ENCODE measurements at places on chromosomes 11 and 22.

DNA sequence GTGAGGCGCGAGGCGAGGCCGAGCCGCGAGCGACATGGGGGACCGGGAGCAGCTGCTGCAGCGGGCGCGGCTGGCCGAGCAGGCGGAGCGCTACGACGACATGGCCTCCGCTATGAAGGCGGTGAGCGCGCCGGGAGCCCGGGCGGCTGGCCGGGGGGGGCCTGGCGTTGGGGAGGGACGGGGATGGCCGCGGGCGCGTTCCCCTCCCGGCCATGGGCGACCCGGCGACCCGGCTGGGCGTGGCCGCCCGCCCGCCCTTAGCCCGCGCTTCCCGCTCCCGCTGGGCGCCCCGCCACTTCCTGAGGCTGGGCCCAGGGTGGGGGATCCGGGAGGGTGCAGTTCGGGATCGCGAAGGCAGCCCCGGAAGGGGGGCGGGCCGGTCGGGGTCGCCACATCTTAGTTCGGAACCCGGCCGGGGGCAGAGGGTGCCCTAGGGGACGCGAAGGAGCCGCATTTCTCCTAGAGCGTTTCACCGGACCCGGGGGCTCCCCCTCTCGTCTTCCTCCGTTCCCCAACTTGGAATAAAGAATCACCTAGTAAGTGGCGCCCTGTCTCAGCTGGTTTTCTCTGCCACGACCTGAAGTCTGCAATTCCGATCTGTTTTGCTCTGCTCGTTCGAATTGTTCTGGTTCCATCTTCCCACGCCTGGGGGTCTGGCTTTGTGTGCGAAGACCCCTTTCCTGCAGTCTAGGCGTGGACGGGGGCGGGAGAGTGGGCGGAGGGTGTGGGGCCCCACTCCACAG is 536 bp downstream of the YWHAH start:
- peak; percentile 45 for DNase-seq

- DNase-seq = peak; percentile 68
Observed at GRCh38 chr22:25110846-25111578, 88.6 kb upstream of the CRYBB3 start.

DNA sequence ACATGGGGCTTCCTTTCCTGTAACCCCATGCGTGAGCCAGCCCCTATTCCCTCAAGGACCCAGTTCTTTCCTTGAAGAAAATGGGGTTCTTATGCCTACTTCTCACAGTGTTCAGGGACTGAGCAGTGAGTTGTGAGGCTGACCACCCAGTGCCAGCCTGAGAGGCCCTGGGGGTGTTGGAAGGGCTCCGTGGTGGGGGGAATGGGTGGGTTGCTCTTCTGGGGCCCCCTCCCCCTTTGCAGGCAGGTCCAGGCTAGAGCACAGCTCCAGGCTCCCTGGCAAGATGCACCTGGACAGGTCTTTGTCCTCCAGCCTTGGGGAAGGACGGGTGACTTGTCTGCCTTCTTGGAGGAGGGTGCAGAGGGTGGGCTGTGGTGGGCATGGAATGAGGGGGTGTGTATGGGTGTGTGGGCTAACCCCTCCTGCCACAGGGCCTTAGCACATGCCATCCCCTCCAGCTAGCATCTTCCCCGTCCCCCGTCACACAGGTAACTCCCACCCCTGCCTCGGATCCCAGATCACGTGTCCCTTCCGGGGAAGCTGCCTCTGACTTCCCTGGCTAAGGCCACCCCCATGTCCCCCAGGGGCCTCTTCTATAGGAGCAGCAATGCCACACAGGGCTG is 64.6 kb downstream of the MYEOV start:
- DNase-seq = no peak

DNA sequence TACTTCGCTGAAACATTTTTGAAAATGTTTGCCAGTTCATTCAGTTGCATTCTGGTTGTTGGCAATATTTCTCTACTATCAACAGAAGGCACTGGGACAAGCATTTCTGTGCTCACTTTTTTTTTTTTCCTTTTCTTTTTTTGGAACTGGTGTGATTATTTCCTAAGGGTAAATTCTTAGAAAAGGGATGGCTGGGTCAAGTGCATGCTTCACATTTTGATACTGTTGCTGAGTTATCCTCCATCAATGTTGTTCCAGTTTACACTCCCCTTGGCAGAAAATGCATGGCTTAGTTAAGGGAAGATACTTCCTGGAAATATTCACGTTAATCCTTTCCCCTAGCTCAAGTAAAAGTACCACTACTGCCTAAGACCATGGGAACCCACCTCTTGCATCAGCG is 81.8 kb downstream of the OSBP2 start:
- no peak for DNase-seq

GRCh38 chr11:109267293-109268095 is 154.5 kb upstream of the C11orf87 start:
- no peak for DNase-seq

- DNase-seq = peak; percentile 99
Observed at GRCh38 chr11:65354265-65355012, at the start of gene TIGD3. TIGD3 (plus strand) TSS chr11:65354751; CDS start chr11:65355809, 1,058 bp downstream.

GRCh38 chr22:22922954-22923319 is 35.3 kb downstream of the IGLL5 start:
- no peak for DNase-seq

DNA sequence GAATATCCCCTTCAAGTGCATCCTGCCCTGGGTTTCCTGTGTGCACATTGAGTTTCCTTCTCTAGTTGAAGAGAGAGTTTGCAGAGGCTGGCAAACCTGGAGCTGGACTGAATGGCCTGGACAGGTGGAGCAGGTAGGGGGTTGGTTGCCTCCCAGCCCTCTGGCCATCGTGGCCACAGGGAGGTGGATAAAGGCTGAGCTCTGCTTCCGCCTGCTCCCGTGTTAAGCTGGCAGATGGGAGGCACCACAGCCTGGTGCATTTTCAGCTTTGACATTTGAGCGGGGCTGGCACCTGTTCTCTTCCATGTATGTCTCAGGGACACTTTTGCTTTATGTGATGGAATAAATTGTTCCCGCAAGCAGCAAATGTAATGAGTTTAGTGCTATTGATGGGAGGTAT is 11.1 kb downstream of the MICAL2 start:
- DNase-seq = no peak

- DNase-seq = no peak
Observed at GRCh38 chr11:110305169-110306018, 9.0 kb upstream of the RDX start.

DNA sequence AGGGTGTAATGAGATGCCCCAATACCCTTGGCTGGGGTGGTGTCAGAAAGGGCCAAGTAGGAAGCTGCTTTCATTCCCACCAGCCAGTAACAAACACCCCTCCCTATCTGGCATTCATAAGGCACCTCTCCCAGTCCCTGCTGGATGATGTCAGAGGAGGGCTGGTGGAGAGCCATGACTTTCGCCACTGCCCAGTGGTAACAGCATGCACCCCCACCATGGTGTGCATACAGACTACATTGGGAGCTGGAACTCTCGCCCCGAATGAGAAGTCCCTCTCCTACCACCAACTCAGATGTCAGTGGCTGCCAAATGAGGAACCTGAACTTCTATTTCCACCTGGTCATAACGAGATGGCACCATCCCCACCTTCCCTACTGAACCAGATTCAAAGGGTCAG is 73.3 kb downstream of the SGSM3 start:
- no peak for DNase-seq

GRCh38 chr22:22886546-22886945 is 1.1 kb upstream of the IGLL5 start:
- no peak for DNase-seq

GRCh38 chr11:11449327-11449726 is 96.3 kb upstream of the CSNK2A3 start:
- no peak for DNase-seq

- no peak for DNase-seq
Observed at GRCh38 chr11:23212807-23213206, 352.5 kb upstream of the CCDC179 start.

DNA sequence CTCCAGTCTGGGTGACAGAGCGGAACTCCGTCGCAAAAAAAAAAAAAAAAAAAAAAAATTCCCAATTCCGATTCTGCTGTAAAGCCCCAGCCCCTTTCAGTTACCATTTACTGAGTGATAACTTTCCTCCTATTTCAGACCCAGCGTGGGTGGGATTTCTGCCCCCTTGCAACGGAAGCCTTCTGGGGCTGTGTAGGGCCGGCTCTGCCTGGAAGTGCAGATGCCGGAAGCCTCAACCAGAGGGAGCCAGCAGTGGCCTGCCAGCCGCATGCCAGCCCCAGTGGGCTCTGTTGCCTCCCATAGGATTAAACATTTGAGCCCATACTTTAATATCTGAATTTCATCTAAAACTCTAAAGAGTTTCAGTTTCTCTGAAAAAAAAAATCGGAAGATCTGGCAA is 60.0 kb upstream of the NUP50 start:
- DNase-seq = no peak

DNA sequence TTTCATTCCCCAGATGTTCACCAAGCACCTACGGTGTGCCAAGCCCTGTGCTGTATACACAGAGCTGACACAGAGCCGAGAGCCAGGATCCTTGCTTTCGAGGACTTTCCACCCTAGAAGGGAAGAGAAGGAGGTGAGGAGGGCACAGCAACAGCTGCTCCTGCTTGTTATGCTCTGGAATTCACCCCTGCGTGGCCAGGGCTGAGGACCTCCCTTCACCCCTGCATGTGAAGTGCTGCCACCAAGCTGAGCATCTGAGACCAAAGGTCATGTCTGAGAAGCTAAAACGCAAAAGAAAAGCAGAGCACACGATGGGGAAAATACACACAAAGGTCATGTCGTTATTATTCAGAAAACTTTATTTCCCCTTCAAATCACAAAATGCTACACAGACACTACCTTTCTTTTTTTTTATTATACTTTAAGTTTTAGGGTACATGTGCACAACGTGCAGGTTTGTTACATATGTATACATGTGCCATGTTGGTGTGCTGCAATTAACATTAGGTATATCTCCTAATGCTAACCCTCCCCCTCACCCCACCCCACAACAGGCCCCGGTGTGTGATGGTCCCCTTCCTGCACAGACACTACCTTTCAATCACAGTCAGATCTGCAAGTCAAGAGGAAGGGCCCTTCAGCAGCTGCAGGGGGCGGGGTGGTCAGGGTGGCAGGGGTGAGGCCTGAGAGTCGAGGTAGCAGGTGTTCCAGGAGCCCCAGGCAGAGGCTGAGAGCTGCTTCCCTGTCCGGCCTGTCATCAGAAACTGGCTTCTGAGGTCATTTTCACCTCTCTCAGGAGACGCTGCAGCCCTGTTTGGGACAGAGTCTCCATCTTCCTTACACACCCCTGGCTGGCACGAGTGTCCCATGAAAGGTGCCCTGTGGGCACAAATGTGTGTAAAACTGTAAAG is 40.1 kb upstream of the PRR5 start:
- peak; percentile 35 for DNase-seq

GRCh38 chr11:117907276-117908108 is 21.7 kb downstream of the TMPRSS13 start:
- peak; percentile 90 for DNase-seq

DNA sequence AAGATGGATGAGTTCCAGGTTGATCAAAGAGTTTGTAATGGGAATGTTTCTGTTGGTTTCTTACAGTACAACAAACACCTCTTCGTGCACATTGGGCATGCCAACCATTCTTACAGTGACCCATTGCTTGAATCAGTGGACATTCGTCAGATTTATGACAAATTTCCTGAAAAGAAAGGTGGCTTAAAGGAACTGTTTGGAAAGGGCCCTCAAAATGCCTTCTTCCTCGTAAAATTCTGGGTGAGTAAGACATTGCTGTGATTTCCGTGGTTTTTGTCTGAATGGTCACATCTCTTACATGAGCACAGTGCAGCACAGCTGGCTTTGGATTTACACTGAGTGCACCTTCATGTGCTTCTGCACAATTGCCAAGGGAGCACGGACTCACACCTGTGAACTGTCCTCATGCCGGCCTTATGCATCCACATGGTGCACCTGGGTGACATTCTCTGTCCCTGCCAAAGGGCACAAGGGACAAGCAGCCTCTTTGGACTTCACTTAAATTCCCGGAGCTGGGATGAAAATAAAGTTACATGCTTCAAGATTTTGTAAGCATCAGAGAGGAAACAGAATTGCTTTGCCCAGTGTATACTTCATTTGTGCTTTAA is 107.1 kb upstream of the RASSF10 start:
- no peak for DNase-seq

GRCh38 chr11:60750911-60751310 is 5.8 kb upstream of the MS4A15 start:
- no peak for DNase-seq

DNA sequence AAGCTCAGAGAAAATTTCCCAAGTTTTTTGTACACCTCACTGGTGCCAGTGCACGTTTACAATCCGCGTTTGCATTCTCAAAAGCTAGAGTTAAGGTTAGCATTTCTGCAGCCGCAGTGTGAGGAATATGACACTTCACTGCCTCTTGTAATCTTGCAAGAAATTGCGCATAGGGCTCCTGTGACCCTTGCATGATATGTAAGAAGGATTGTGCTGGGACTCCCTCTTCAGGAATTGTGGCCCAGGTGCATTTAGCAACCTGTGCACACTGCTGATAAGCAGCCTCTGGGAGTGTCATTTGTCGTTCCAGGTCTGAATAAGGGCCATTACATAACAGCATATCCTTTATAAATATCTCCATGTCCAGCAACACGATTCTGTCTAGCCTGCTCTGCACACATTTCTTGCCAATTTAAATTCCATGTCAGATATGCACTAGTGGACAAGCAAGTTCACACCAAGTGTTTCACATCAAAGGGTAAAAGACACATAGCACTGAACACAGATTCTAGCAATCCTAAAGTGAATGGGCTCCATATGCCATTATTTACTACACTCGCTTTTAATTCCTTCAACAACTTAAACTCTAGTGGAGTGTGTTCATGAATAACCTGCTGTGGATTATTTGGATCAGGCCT is 69.2 kb upstream of the INCENP start:
- DNase-seq = peak; percentile 24

DNA sequence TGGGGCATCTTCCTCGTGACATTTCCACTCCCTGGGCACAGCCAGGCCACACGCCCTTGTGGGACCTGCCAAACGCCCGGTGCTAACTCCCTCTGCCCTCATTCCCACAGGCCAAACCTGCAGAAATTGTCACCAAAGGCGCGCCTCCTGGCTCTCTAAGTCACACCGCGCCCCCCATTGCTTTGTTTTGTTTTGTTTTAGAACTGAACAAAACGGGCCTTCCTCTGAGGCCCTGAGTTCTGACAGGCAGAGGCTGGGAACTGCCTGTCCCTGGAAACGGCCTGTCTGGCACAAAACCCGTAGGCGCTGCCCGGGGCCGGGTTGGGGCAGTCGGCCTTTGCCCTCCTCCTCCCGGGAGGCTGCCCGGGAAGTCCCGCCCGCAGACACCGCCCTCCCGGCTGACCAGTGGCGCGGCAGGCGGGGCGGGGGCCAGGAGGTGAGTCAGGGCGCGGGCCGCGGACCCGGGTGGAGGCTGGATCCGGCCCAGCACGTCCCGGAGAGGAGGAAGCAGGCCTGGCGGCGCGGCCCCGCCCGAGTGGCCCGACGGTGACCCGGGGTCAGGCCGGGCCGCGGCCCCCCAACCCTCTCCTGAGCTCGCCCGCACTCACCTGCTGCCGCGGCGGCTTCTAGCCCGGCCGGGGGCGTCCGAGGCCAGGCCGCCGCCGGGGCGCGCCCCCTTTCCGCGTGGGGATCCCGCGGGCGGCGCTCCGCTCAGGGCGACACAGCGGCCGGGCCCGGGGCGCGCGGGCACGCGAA is 465 bp downstream of the SUN2 start:
- DNase-seq = peak; percentile 76
